ENCODE measurements at places on chromosomes 2 and 18. TPM values are rescaled to one million over a fixed set of nuclear protein-coding genes. Genes with fewer than 3 reads are reported as not detected.

DYNAP gene
- not detected for total RNA-seq

DNA sequence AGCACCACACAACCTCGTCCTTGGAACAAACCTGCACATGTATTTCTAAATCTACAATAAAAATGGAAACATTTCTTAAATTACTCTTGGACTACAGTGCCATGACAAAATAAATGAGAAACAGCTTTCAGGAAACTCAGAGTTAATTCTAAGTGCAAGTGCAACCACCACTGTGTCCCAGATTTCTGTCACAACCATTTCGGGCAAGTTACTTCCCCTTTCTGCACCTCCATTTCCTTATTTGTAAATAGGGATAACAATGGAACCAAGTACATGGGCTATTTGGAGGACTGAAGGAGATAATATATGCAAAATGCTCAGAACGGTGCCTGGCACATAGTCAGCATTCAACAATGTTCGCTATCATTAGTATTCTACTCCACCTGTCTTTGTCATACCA is 93.2 kb downstream of the CACNB4 start:
- no peak for DNase-seq

DNA sequence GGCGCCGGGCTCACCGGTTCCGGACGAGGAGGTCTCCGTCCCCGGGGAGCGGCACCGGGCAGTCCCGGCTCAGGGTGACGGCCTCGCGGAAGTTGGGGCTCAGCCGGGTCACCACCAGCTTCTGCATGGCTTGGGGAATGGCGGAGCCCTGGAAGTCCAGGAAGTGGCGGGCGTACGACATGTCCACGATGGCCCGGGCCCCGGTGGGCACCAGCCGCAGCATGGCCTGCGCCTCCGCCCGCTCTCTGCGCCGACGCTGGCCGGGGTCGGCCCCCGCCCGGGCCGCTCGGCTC is 157 bp downstream of the PTGR3 start:
- DNase-seq = no peak

GRCh38 chr2:5250482-5250881 is 441.7 kb upstream of the SOX11 start:
- DNase-seq = no peak

DNA sequence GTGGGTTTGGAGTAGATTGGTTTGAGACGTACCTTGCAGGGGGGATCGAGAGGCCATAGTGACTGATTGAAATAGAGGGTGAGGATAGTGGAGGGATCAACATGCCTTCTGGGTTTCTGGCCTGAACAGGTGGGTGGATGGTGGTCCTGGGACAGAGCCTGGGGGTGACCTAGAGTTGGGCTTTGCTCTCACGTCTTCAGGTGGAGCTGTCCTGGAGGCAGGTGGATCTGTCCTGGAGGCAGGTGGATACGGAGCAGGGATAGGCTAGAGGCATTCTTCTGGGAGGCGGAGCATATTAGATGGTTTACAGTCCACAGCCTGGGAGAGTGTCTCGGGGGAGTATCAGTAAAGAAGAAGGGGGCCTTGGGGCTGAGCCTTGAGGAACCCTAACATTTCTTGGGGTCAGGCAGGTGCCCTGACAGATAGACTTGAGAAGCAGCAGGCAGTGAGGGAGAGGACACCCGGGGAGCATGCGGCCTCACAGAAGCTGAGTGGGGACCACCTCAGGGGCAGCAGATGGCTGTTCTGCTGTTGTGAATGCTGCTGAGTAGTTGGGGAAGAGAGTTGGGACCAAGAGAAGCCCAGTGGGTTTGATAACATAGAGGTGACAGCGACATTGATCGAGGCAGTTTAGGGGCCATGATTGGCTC is 1.6 kb downstream of the CAPN10 start:
- peak; percentile 68 for DNase-seq

- DNase-seq = no peak
These were observed 779 bp upstream of the LYPD6 start for GRCh38 chr2:149329489-149330126.

GRCh38 chr2:137764646-137765045 is 199.6 kb upstream of the HNMT start:
- no peak for DNase-seq

All from chondrocyte (in vitro differentiated cells).